ENCODE measurements at places on chromosomes 7 and 10.

DNA sequence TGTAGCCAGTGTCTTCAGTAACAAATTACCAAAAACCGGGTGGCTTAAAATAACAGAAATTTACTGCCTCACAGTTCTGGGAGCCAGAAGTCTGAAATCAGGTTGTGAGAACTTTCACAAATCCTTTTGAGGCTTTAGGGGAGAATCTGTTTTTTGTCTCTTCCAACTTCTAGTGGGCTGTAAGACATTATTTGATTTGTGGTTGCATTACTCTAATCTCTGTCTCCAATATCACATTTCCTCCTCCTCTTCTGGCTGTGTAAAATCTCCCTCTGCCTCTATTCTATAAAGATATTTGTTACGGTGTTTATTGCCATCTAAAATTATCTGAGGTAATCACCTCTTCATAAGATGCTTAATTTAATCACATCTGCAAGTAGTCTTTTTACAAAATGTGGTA, 1039.6 kb upstream of the LRRN3 start:
- no peak for DNase-seq

DNA sequence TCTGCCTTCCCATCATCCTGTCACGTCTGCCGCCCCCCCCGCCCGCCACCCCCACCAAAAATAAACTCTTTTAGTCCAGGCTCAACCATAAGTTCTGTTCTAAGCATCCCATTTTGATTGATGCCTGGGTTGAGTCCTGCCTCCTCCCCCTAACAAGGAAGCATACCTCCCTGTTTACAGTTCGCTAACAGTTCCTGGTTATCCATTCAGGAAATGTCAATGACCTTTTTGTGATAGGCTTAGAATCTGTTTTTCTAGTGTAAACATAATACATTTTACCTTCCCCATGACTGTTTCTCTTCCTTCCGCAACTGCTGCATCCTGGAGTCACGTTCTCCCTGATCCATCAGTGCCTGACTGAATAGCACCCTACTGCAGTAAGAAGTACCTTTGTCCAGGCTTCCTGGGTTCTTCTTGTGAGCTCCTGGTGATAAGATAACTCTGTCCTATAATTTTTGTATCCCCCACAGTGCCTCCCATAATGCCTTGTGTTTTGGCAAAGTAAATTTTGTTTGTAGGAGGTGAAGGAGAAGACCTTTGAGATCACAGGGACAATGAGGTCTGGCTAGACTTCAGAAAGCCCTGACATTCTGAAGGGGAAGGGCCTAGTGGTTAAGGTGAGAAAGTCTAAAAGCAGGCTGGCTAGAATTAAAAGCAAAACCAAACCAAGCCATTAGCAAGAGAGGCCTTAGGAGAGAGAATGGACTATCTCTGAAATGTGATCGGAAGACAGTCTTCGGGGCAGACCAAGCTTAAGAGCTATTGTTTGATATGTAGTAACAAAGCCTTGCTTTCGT, 7.3 kb downstream of the AGFG2 start:
- DNase-seq = no peak

DNA sequence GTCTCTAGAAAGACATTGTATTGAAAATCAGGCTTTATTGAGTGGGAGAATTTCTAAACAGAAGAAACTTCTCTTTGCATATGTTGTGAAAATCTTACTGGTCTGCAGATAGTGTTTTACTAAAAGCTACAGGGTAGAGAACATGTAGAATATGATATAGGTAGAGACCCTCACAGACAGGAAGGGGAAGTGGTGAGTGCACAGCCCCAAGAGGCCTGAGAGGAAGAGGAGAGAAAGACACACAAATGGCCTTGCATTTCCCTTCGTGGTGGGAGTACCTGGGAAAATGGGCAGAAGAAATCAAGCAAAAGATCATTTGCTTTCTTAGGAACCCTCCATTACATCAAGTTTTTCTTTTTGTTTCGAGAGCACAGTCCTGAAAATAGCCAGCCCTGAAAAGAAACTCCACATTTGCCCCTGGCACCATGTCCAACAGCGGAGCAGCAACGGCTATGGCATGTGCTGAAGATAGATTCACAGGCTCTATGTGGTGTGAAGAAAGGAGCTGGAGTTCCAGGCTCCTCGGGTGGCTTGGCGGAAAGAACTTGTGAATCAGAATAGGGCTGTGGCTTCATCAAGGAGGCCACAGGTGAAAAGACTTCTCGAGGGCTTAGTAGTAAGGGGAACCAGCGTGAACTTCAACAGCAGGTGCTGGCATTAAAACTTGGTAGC, 143.5 kb downstream of the CALCR start:
- DNase-seq = no peak

DNA sequence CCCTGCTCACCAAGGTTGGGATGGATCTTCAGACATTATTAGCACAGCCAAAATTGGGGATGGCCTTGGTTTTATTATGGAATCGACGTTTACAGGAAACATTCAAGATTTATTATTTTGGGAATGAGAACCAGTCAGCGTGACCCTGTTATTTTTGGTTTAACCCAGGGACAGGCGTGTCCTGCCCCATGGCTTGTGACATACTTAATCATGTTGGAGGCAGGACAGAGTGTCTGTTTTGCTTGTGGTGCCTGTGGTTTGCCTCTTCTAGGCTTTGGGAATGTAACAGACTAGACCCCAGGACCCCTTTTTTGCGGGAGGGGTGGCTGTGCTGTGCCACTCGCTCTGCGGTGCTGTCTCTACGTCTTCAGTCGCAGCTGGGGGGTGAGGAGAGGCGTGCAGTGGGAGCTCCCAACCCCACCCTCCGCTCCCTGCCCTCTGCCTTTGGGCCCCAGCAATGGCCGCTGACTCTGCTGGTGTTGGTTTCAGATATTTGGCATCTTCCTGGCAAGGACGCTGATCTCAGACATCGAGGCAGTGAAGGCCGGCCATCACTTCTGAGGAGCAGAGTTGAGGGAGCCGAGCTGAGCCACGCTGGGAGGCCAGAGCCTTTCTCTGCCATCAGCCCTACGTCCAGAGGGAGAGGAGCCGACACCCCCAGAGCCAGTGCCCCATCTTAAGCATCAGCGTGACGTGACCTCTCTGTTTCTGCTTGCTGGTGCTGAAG, 20.1 kb upstream of the SH2D4B start:
- no peak for DNase-seq

DNA sequence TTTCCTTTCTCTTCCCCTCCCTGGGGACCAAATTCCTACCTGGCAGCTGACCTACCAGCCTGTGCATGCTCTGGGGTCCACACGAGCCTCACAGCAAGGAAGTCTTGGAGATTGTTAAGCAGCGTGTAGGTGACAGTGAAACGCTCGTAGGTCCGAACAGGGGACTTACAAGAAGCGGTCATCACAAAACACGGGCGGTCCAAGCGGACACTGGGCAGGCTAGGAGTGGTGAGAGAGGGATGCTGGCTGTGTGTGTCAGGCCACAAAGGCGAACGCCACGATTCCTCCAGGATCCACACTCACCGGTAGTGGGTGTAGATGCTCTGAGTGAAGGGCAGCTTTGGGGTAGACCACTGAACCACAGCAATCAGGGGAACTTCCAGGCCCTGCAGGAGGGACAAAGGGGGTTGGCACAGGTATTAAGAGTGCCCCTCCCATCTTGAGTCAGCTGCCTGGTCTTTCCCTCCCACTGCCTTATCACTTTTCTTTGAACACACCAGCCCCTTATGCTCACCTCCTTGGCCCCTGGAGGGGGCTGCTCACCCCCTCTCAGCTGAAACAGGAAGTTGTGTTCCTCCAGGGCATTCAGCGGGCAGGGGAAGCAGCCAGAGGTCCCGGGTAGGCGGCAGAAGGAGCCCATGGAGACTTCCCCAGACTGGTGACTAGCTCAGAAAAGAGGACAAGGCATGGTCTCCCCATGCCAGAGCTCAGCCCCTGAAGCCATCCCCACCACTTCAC, 2.0 kb downstream of the TRAPPC14 start:
- DNase-seq = no peak

GRCh38 chr10:71899665-71900412, 48.8 kb upstream of the PSAP start:
- DNase-seq = no peak

DNA sequence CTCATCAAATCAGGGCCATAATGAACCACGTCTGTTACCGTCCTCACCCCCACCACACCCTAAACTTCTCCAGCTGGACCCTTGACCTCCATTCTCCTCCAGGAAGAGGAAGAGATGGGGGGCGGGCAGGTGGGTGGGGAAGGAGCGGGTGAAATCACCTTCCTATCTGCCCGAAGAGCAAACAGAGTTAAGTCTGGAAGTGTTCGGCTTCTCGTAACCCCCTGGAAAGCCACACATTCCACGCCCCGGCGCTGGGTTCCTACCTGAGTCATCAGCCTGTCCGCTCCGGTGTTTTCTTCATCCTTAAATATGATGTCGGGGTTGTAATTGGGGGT, 736 bp downstream of the SHH start:
- DNase-seq = no peak

DNA sequence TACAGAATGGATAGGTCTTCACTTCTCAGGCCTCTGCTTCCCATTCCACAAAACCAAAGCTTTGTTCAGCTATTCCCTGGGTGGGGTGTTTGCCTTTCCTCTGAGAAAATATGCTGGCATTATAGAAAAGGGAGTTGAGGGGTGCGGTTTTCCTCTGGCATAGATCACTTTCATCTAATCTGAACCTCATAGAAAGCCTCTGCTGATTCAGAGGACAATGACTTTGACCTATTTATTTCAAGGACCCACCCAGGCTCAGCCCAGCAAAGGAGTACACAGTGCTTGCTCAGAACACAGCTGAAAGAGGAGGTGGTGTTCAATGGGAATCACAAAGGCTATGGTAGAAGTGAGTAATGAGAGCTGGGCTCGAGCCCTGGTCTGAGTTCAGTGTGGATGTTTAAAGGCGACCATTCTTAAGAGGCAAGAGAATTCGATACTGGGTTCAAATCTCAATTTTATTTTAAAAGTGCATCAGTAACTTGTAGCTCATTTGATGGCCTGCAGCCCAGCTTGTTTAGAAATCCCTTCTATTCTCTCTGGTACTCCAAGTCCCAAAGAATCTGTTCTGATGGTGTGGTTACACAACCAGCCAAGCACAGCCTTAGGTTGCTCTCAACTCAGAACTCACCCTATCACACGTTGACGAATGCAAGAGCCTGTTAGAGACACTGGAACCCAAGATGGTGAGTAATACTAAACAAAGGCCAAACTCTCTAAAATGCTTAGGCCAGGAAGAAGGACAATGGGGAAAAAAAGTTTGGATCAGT, 1012.8 kb downstream of the LRMDA start:
- DNase-seq = no peak

- DNase-seq = no peak
These were observed 32.3 kb downstream of the RASGEF1A start for GRCh38 chr10:43234471-43235041.

- DNase-seq = no peak
These were observed 122.5 kb upstream of the LANCL2 start for GRCh38 chr7:55242613-55243012.

- peak; percentile 5 for DNase-seq
These were observed 84.0 kb downstream of the NRBF2 start for GRCh38 chr10:63217120-63217605.

GRCh38 chr7:130329681-130330080, 14.9 kb upstream of the CPA5 start:
- DNase-seq = no peak

- DNase-seq = no peak
These were observed 54.5 kb downstream of the P4HA1 start for GRCh38 chr10:73042130-73042529.

DNA sequence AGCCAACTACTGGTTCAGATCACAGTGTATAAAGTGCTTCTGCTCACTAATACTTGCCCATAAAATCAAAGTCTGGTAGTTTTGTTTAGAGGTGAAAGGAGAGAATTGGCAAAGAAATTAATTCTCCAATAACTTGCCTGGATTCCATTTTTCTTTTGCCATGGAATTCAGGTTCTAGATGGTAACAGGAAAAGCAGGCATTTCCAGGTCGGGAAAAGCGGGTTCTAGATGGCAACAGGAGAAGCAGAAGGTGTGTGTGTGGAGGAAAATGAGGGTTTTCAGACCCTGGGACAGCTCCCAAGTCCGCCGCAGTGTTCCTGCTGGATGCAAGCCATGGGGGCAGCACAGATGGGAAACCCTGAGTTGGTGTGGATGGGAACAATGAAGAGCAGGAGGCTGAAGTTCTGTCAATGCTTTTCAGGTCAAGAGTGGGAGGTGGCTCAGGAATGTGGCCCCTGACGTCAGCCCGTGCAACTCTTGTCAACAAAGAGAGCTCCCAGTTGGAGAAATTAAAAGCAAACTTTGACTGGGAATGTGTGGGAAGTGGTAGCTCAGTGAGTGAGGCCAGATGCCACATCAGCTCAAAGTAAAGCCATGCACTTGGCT, 696.7 kb downstream of the LRMDA start:
- no peak for DNase-seq

DNA sequence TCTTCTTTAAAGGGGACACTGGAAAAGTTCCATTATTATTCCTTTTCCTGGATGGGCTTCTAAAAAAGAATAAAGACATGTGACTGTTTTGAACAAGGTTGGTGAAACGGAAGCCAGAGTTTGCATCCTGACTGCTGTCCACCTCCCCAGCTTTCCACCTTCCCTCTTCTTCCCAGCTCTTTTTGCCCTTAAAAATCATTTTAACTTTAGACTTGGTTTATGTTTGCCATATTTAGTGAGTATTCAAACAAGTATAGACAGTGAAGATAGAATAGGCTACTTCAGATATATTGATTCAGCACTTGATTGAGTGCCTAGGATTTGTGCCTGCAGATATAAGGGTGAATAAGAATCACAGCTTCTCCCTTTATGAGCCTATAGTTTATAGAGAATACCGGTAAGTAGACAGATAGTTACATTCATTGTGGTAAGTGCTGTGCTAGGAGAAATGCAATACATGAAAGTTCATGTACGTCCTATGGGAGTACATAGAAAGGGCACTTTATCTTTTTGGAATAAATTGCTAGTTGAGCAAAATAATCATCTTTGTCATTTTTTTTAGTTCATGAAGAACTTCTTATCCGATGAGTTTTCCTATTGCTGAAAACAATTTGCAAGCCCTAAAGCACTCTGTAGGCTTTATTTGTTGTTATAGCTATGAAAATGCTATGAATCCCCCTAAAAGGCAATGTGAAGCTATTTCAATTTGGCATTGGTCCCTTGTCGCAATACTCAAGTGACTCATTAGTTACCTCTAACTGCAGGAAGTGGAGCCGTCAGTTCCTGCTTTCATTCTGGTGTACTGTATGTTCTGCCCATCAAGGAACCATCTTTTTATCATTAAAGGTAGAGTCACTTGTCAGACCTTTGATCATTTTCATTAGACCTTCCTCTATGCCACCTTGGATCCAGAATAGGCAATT, 57.2 kb upstream of the STRIP2 start:
- DNase-seq = no peak

DNA sequence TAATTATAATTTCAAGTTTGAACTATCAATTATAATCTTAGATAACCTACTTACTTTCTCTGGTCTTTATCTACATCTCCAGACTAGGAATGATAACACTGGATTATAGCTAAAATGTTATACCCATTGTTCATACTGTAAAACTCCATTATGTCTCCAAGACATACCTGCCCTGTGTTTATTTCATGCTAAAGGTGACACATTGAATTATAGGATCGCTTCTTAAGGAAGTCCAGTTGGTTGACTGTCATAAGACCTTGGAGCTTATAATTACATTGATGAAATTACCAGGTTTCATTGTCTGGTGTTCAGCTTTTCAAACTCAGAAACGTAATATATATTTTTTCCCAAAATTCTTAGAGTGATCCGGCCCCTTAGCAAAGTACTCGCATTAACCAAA, 15.5 kb upstream of the HERC4 start:
- no peak for DNase-seq
